ENCODE measurements at places on chromosomes 12 and 14. TPM values are rescaled to one million over a fixed set of nuclear protein-coding genes. Genes with fewer than 3 reads are reported as not detected.

GRCh38 chr14:65731933-65732506 is 319.5 kb downstream of the FUT8 start:
- no peak for DNase-seq

Gene RILPL2
- total RNA-seq: 6.2 TPM

Gene B4GALNT1
- total RNA-seq: 1.3 TPM

Gene GYS2
- not detected for total RNA-seq

Measured in mucosa of gallbladder (tissue), 1 donor.